Epithelial cell of alveolus of lung (primary cell): ENCODE measurements at places on chromosomes 6 and 20. TPM values are rescaled to one million over a fixed set of nuclear protein-coding genes. Genes with fewer than 3 reads are reported as not detected.

Gene PPP1R3G
- 0.65 and 0.96 TPM in 2 replicates for total RNA-seq

Gene VWA7
- total RNA-seq: 0.13 TPM in 1 of 2 replicates, not detected in the other

Gene OOEP
- total RNA-seq: 0.78 TPM in 1 of 2 replicates, not detected in the other

Gene HSD17B8
- 4.9 and 16.4 TPM in 2 replicates for total RNA-seq

Gene BPIFB1
- not detected in 2 replicates for total RNA-seq

Gene EFCAB8
- under 0.01 TPM in 1 of 2 replicates, not detected in the other for total RNA-seq

Gene TREM2
- total RNA-seq: not detected in 2 replicates

Gene SLC35D3
- 0.08 TPM in 1 of 2 replicates, not detected in the other for total RNA-seq
